ENCODE measurements at places on chromosomes 2 and 18.

DNA sequence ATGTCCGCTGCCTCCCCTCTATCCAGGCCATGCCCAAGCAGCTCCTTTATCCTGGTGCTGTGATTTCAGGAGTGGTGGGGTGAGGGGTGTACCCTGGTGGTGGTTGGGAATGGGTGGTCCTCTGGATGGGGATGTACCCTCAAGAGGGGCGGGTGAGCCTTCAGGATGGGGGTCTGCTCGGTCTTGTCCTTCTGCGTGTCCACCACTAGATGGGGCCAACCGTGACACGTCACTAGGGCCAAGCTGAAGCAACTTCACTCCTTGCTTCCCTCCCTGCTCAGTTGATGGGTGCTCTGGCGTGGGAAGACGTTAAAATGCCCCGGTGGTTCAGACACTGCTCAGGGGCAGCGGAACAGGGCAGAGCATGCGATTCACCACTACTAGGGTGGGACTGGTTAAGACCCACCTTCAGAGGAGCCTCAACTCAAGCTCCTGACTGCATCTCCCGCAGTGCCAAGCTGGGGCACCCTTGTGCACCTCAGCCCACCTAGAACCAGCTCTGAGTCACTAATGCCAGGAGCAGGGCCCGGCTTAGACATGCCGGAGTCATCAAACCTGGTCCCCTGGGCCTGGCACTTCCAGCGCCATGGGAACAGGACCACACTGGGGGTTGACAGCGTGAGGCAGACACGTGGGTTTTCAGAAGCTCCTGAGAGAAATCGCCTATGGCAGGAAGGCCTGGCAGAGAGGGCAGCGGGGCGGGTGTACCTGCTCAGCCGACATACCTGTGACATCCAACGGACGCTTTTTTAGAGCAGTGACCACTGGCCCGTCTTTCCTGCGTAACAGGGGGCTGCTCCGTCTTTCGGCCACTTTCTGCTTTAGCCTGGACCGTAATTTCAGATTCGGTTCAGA, 256.7 kb downstream of the HDAC4 start:
- peak; percentile 69 for DNase-seq

GRCh38 chr18:371609-371982, 103.7 kb upstream of the THOC1 start:
- peak; percentile 34 for DNase-seq

- DNase-seq, result no peak
Observed at GRCh38 chr18:42255908-42256765, 301.1 kb downstream of the PIK3C3 start.

- no peak for DNase-seq
Observed at GRCh38 chr2:219871351-219871750, 243.9 kb downstream of the SLC4A3 start.

GRCh38 chr2:198973181-198973580, 484.6 kb downstream of the SATB2 start:
- no peak for DNase-seq

GRCh38 chr2:239800785-239801386, 224.3 kb downstream of the NDUFA10 start:
- DNase-seq, result no peak

GRCh38 chr2:215439980-215440512, 4.2 kb upstream of the FN1 start:
- DNase-seq, result no peak

- peak; percentile 74 for DNase-seq
Observed at GRCh38 chr18:23196119-23197007, 61.1 kb downstream of the CABLES1 start.

DNA sequence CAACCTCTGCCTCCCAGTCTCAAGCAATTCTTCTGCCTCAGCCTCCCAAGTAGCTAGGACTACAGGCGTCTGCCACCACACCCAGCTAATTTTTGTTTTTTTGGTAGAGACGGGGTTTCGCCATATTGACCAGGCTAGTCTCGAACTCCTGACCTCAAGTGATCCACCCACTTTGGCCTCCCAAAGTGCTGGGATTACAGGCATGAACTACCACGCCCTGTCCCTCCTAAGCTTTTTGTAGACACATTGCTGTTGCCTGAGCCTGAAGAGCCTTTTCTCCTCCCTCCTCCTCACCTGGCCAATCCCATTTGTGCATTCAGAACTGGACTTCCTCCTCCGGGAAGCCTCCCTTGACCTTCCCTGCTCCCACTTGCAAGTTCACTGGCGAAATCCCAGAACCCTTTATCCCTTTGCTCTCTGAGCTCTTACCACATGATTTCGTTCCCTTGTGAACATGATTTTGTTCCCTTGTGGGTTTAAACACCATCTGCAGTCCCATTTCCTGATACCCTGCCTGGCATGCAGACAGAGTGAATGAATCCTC, 2.6 kb downstream of the C2orf72 start:
- no peak for DNase-seq

DNA sequence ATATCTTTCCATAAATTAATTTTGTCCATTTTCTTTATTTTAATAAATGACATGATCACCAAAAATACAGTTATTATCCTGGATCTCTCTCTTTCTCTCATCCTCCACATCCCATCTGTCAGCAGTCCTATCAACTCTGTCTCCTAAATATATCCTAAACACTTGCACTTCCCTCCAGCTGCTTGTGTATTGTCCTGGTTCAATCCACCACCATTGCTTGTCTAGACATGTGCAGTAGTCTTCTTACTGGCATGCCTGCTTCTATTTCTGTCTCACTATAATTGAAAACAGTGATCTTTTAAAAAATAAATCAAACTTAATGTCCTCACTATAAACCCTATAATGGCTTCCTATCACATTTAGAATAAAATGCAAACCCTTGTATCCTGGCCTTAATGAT, 2168.6 kb upstream of the PIK3C3 start:
- DNase-seq, result no peak

DNA sequence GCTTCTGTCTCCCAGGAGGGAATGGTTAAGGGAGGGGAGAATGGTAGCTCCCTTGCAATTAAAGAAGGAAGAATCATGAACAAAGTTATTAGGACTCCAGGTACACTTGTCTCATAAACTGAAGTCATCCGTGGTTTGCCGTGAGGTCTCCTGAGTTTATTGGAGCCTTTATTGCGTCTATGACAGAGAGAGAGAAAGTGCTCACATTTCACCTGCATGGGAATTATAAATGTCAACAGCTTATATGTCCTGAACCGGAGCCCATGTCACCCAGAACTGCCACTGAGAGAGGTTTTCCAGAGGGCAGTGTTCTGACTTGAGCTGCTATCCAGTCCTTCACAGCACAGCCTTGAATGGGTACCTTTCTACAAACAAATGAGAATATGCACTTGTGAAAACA, 104.3 kb downstream of the STPG4 start:
- DNase-seq, result no peak

- DNase-seq, result peak; percentile 40
Observed at GRCh38 chr2:204871231-204871953, 326.1 kb downstream of the PARD3B start.

DNA sequence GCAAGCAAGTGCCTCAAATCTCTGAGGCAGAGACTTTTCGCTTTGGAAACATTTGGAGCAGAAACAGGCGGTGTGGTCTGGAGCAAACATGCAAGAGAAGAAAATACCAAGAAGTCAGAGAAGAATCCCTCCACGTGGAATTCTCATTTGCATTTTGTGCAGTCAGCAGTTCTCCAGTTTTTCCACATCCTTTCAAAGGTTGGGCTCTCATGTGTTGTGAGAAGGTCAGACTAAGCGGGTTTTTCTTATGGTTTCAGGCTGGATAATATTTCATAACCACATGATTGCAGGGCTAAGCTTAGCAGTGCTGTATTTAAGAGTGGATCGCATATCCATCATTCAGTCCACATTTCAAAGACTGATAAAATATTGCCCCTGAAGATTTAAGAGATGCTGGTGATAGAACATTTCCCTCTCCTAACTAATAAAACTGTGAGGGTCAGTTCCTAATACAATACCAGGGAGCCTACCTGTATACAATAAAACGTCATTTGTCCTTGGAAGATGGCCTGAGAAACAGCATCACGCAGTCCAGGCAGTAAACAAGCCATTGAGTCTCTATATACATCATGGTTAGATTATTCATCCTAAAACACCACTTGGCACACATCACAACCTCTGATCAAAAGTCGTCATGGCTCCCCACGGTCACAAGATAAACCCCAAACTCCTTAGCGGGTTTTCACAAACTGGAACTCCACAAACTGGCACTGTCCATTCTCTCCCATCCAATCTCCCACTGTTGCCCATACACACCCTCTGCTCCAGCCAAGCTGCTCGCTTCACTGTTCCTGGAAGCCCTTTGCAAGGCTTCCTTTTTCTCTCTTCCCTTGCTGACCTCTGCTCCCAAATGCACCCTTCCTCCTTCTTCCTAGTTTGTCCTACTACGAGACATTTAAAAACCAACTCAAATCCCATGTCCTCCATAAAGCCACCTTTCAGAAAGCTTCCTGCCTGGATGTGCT, 31.5 kb downstream of the ANKRD44 start:
- no peak for DNase-seq

- DNase-seq, result no peak
Observed at GRCh38 chr2:10091182-10091888, 11.1 kb upstream of the CYS1 start.

- DNase-seq, result no peak
Observed at GRCh38 chr2:45210462-45211195, 201.4 kb upstream of the SIX2 start.

DNA sequence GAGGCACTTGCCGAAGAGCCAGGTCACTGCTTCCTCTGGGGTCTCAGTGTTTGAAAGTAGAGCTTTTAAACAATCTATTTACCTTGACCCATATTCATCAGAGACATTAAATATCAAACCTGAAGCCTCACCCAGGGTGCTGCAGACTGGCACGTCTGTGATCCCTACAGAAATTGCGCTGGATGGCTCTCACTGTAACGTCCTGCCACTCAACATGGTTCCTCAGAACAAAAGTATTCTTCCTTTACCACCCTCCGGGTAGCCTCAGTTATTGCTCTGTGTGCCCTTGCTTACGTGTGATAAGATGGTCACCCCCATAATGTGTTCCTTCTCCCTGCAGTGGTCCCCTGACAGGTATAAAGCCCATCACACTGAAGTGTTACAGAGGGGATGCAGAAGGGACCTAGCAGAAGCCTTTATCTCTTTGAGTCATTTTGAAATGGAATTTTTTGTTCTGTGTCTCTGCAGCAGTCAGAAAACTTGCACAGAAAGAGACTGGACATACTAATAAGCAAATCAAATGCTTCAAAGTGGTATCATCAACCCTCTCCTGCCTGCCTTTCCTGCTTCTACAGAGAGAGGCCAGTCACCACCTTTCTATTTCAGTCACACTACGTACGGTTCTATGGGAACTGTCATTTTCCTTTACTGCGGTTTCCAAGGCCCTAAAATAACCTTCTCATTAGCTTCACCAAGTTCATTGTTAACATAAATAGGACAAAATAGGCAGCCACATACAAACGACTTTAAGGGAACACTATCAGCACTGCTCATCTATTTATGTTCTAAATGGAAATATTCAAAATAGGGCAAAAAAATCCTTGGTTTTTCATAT, 86.8 kb downstream of the METTL8 start:
- DNase-seq, result no peak

- no peak for DNase-seq
Observed at GRCh38 chr2:224982226-224982625, 60.0 kb downstream of the DOCK10 start.

DNA sequence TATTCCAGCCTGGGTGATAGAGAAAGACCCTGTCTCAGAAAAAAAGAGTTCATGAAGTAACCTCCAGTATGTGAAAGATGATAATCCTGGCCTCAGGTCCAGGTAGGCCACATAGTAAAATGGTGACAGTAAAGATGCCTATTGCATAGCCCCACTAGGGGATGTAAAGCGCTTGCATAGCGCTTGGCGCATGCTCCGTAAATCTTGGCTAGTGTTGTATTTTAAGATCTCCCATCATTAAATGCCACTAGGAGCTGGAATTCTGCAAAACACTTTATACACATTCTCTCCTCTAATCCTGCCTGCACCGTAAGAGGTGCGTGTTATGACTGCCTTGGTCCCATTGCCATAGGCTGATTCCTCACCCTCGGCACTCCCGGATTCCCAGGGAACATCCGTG, 153.6 kb downstream of the TFCP2L1 start:
- no peak for DNase-seq

- peak; percentile 79 for DNase-seq
Observed at GRCh38 chr2:155815851-155816250, 516.7 kb downstream of the NR4A2 start.

DNA sequence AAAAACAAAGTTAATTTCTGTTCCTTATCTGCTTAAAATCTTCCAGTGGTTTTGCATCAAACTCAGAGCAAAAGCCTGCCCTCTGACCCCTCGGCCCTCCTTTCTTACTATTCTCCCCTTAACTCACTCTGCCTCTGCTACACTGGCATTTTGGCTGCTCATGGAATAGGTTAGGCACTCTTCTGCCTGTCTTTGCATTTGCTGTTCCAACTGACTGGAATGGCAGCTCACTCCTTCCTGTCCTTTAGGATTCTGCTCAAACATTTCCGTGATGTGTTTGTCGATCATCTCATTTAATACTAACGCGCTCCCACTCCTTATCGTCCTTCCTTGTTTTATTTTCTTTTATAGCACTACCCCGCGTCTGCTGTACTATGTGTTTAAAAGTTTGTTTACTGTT, 815 bp downstream of the CEBPZ start:
- DNase-seq, result peak; percentile 48

DNA sequence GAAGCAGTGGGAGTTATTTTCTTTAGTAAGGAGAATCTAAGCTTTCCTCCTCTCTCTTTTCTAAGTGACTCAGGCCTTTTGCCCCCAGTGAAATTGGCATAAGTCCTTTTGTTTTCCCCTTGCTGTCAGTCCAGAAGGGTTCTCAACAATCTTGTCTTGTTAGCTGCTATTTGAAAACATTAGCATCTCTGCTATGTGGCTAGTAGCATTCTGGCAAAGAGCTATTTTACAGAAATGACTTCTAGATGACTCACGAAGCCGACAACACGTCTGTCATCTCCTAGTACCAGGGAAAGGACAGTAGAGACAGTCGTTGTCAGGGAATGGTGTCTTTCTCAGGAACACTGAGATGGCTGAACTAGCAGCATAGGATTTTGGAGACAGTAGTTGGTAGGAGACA, 14.7 kb downstream of the SMARCAL1 start:
- peak; percentile 86 for DNase-seq
